ENCODE measurements at places on chromosomes 3 and 15. TPM values are rescaled to one million over a fixed set of nuclear protein-coding genes. Genes with fewer than 3 reads are reported as not detected.

DNA sequence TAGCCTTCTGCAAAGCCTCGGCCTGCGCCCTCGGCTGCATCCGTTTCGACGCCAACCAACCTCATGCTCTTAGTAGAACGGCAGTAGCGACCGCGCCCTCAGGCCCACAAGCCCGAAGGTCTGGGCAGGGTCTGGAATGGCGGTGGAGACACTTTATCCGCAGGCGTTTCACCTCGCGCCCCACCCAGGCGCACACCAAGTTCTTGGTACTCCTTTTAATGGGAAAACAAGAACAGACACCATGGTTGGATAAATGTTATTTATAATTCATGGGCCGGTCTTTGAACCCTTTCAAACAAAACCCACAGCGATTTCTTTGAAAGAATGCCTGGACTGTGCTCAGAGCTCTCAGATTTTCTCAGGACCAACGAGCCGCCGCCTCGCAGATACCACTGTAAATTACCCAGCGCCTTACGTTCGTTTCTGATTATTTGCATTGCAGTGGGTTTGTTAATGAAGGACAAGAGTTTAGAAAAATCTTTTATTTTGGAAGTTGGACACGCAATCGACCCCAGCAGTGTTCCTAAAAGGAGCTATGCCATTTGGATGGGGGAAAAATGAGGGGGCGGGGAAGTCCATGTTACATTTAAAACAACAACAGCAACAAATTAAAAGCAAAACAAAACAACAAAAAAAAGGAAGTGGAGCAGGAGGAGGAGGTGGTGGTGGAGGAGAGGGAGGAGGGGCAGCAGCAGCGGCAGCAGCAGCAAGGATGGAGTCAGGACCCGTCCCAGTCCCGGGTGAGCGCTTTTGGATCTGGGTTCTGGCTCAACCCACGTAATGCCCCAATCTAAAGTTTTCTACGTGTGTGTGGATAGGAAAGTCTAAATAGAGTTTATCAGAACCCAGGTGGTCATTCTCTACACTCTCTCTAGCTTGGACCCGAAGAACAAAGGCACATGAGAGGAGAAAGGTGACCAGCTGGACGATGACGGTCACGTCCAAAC lies 993 bp upstream of the ISL2 start:
- no peak for DNase-seq

DNA sequence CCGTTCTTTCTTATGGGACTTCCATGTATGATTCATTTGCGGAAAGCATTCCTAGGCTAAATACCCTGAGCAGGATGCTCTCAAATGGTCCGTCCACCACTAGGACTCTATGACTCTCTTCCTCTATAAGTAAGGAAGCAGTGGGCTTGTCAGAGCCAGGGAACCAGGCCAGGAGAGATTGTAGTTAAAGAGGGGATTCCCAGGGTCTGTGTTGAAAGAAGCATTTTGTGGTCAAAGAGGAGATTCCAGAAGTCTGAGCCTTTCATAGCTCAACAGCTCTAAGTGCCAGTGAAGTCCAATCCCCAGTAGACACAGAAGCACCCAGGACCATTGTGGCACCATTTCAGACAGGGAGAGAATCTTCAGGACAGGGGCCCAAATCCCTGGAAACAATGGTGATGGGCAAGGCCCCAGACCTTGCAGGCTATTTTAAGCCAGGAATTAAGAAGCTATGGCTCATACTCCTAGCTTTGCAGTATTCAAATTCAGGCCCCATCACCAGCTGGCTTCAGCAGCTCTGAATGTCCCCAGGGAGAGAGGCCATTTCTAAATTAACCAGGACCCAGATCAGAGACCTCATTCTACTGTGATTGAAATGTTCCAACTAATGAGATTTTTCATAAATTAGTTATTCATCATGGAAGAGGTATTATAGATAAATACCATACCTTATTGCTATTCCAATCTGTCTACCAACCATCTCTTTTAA lies 81.7 kb downstream of the CD47 start:
- DNase-seq, result no peak

DNA sequence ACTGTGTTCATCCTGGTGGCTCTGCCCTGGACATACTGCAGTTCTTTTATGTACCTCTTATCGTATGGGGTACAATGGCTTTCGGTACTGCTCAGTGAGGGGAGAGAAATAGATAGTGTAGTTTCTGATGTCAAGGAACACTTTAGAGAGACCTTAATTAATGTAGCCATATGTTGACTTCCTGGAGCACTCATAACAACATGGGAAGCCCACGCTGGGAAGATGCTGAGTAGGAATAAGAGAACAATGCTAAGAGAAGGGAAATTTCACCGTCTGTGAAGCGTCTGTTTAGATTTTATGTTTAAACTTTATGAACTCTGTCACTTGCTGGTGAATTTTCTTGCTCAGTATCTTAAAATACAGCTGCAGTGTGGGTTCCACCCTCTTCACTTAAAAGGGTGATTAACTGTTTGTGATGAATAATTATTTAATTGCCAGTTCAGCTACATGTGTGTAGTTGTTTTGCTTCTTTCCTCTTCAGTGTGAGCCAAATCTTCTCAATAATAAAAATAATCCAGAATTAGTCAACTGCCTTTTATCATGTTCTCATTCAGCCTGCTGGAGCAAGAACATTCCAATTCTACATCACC lies 373.1 kb upstream of the TPRG1 start:
- no peak for DNase-seq

GRCh38 chr15:38029736-38030135 lies 95.3 kb downstream of the TMCO5A start:
- DNase-seq, result peak; percentile 67

GRCh38 chr3:132758740-132759139 lies 36.5 kb upstream of the NPHP3 start:
- no peak for DNase-seq

GRCh38 chr3:48119505-48120193 lies 68.6 kb downstream of the CDC25A start:
- DNase-seq, result no peak

DNA sequence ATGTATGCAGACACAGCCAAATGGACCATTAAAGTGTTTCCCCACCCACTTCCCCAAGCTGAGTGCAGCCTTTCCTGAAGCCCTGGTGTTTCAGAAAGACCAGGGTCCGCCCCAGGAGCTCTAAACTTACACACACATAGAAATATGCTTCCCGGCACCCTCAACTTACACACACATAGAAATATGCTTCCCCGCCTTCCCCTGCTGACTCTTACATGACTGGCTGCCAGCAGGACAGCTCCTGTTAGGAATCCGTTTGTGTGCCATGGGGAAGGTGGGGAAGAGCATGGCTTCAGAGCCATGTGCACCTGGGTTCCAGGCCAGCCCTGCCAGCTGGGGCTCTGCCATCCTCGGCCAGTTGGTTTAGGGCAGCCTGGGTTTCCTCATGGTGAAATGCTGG lies 3.6 kb downstream of the CLEC3B start:
- no peak for DNase-seq

GRCh38 chr15:52291204-52291603 lies 4.4 kb downstream of the MYO5C start:
- DNase-seq, result no peak

DNA sequence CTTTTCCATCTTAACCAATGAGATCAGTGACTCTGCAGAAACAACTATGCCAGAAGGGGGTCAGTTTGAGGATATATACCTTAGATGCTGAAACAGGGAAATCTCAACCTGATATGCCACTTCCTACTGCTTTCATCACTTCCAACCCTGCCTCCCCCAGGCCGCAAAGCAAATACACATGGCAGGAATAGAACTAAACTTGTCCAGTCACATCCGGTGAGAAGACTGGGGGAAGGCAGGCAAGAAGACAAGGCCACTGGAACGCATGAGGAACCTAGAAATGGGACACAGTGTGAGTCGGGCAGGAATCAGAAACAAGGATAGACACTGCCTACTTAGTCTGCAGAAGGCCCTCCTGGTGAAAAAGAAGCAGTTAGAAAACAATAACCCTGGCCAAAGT lies 90.6 kb downstream of the MYO5A start:
- DNase-seq, result no peak

DNA sequence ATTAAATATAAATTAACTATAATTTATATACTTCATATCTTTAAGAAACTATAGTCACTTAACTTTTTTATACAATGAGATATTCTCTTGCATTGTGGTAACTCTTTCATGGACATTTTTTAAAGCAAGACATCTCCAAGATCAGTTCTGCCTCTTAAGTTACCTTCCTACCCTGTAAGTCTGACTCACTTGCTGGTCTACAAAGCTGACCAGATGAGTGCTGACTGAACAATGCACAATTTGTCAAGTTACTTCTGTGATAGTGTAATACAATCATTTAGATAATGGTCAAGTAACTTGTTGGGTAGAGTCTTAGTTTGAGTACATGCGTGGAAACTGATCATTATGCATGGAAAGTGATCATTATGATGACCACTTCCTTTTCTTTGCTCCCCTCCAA lies 145.9 kb downstream of the MEIS2 start:
- DNase-seq, result no peak

DNA sequence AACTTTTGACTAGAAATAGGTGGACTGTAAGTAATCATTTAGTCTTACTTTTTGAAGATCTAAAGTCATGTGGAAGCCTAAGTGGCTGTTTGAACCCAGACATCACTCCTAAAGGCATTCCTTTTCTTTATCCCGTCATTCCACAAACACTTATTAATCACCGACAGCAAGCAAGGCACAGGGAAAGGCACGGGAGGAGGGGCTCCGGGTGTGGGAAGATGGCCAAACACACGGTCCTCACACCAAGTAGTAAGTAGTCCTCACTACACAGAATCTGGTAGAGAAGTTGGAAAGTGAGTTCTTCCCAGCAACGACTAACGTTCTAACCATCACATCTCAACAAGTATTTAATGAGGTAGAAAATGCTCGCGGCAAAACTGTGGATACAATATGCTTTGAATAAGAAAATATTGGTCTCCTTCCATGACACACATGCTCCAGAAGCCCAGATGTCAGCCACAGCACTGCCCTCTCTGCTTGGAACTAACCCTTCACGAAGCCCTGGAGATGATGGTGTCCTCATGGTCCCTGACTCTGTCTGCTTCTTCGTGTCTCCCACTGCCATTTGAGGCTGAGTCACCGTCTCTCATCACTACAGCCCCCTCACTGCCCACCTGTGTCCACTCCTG lies 202.2 kb downstream of the OPA1 start:
- no peak for DNase-seq

GRCh38 chr3:196518966-196519717 lies 4.0 kb upstream of the SMCO1 start:
- DNase-seq, result peak; percentile 79

DNA sequence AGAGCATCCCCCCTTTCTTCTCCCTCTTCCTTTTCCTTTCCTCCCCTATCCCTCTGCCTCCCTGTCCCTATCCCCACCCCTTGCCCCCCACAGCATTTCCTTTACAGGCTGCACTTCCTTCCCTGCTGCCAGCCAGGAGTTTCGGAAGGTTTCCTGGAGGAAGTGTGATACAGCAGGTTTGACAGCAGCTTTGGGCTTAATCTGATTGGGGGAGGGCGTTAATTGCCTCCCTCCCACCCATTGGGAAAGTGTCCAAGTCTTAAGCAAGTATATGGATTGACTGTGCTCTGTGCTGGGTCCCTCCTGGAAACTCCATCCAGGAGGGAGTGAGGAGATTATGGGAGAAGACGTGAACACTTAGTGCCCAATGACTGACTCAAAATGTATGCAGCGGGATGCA lies 1.8 kb downstream of the SCAMP5 start:
- DNase-seq, result no peak

DNA sequence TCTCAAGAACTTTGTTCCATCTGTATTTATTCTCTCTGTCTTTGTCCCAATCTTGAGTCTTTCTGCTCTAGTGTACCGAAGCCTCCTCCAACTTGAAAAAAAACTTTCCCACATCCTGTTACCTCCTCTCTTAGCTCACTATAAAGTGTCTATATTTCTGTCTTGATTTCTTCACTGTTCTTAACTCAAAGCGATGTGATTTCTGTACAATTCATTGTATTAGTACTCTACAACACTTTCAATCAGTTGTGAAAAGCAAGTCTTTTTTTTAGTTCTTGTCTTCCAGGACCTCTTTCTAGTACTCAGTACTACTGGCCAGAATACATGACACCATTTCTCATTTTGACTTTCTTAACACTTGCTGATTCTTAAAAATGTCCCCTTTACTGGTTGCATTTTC lies 353.5 kb upstream of the SATB1 start:
- no peak for DNase-seq

DNA sequence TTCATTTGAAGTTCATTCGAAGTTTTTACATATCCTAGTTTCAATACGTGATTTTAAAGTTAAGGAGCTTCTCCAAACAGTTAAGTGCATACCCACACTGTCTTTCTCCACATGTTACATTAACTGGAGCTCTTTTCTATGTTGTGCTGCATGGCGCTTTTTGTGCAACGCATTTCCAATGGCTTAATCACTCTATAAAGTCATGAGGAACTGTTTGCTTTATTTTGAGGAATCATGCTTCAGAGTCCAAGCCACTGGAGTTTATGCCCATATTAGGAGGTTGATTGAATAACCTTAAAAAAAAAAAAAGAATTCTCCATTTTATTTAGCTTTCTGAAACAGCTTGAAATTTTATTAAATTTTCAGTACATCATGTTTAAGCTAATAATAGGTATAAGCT lies 109.4 kb upstream of the MBNL1 start:
- no peak for DNase-seq

DNA sequence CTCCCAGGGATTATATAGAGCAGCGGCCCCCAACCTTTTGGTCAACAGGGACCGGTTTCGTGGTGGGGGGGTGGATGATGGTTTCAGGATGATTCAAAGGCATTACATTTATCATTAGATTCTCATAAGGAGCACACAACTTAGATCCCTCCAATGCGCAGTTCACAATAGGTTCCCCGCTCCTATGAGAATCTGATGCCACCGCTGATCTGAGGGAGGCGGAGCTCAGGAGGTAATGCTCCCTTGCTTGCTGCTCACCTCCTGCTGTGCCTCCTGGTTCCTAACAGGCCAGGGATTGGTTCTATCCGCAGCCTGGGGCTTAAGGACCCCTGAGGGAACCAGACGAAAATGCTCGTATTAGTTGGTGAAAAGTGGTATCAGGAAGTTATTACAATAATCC lies 1.3 kb upstream of the HACD2 start:
- peak; percentile 98 for DNase-seq

GRCh38 chr15:96350934-96351724 lies 20.6 kb downstream of the NR2F2 start:
- no peak for DNase-seq

GRCh38 chr15:40392986-40393948 lies 10.7 kb downstream of the KNSTRN start:
- no peak for DNase-seq

DNA sequence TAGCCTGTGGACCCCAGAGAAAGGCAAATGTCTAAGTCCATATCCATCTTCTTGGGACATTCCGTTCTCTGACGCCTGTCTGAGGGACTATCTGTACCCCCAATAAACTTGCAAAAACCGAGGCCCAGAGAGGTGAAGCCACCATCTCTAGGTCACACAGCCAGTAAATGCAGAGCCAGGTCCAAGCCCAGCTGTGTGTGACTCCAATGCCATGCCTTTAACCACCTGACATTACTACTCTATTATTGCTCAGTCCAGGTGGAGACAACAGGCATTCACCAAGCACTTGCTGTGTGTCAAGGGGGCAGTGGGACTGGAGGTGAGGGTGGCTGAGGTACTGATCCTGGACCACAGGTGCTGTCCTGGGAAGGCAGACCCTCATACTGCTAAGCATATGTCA lies 25.4 kb downstream of the CYP8B1 start:
- DNase-seq, result no peak

GRCh38 chr3:107857854-107858253 lies 233.0 kb downstream of the CD47 start:
- DNase-seq, result no peak

GRCh38 chr15:35751413-35752133 lies 205.6 kb upstream of the DPH6 start:
- DNase-seq, result peak; percentile 86

The GOLGA6L7 gene
- not detected for total RNA-seq

The ATP2B2 gene
- 0.17 TPM for total RNA-seq

The CTXN2 gene
- total RNA-seq, result not detected

The PRKCI gene
- 48.2 TPM for total RNA-seq

The NOX5 gene
- not detected for total RNA-seq

The CD96 gene
- not detected for total RNA-seq
